Osteoblast (primary cell): ENCODE measurements at places on chromosomes 5 and 9. TPM values are rescaled to one million over a fixed set of nuclear protein-coding genes. Genes with fewer than 3 reads are reported as not detected.

- no peak overlapping the region for H3K4me3 ChIP-seq
- DNase-seq: no peak
- no peaks in the 10 kb centered on the region for H3K36me3 ChIP-seq
- H3K4me1 ChIP-seq: no peaks in the 10 kb centered on the region
- no peaks in the 10 kb centered on the region for H3K27me3 ChIP-seq
Measured at GRCh38 chr5:164636456-164636855, 1131.0 kb downstream of the MAT2B start.

GRCh38 chr9:36479101-36479500 is 79.0 kb upstream of the RNF38 start:
- no peaks in the 10 kb centered on the region for H3K27me3 ChIP-seq
- no peak overlapping the region for H3K27ac ChIP-seq
- H3K36me3 ChIP-seq: no peaks in the 10 kb centered on the region
- no peaks in the 10 kb centered on the region for H3K4me1 ChIP-seq

- H3K27me3 ChIP-seq: no peaks in the 10 kb centered on the region
- no peak overlapping the region for H3K4me3 ChIP-seq
- peaks cover under 1% of the 10 kb centered on the region for H3K4me1 ChIP-seq
- H3K27ac ChIP-seq: no peak overlapping the region
Measured at GRCh38 chr9:137391411-137391754, 31.6 kb downstream of the EXD3 start.

The BHMT2 gene
- total RNA-seq: 8.3 and 12.1 TPM in 2 replicates

- no peaks in the 10 kb centered on the region for H3K36me3 ChIP-seq
- peaks cover 14% of the 10 kb centered on the region for H3K4me1 ChIP-seq
- peak overlapping the region; percentile 54 for H3K27ac ChIP-seq
- H3K27me3 ChIP-seq: no peaks in the 10 kb centered on the region
Measured at GRCh38 chr5:148928141-148928540, 101.7 kb downstream of the ADRB2 start.
